CMK (cell line): ENCODE measurements at places on chromosomes 1 and 21.

- DNase-seq = no peak
Measured at GRCh38 chr1:76876655-76877395, 9.5 kb downstream of the ST6GALNAC5 start.

DNA sequence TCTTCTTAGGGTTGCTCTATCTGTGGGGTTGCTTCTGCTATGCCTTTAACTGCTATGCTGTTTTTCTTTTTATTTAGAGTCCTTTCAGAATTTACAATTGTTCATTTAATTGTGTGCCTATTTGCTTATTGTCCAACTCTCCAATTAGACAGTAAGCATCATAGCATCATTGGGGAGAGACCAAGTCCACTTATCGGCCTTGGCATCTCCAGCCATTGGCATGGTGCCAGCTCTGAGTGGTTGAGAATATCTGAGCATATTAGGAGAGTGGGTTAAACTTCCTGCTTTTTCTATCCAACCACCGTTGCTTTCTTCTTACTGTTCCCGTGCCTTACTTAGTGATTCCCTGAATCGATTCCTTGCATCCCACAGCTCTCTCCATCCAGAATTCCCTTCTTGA is 535.0 kb downstream of the AJAP1 start:
- no peak for DNase-seq

DNA sequence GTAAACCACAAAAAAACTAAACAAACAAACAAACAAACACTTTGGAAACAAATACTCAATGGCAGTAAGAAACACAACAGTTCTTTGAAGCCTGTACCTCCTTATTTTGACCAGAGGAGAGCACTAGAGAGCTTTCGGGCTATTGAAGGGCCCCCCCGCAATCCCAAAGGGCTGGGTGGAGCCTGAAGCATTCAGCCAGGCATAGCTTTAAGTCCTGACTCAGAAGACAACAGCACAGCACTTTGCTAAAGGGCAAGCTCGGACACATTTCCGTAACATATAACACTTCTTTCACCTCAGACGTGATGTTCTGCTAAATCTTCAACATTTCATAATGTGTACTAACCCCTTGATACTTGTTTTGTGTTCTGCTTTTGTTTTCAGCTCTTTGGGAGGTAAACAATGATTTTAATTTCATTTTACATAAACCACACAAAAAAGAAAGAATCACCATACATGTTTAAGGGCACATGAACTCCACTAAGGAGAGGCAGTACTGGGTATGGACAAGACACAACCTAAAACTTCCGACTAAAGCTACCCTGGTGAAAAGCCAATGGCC is 9.7 kb upstream of the SHCBP1L start:
- peak; percentile 40 for DNase-seq

DNA sequence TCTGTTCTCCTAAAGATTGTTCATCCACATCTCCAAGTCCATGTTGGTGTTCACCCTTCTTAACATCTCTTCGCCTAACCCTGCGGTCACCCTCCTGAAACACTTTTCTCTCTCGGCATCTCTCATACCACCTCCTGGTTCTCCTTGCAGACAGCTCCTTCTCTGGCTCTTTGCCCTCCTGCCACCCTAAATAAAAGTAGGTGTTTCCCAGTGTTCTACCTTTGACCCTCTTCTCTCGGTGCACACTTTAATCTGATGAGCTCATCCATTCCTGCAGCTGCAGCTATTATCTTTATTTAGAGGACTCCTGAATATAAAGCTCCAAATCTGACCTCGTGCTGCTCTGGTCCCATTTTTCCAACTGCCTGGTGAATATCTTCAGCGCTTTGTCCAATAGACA is 126.9 kb downstream of the TMEM53 start:
- DNase-seq = no peak

DNA sequence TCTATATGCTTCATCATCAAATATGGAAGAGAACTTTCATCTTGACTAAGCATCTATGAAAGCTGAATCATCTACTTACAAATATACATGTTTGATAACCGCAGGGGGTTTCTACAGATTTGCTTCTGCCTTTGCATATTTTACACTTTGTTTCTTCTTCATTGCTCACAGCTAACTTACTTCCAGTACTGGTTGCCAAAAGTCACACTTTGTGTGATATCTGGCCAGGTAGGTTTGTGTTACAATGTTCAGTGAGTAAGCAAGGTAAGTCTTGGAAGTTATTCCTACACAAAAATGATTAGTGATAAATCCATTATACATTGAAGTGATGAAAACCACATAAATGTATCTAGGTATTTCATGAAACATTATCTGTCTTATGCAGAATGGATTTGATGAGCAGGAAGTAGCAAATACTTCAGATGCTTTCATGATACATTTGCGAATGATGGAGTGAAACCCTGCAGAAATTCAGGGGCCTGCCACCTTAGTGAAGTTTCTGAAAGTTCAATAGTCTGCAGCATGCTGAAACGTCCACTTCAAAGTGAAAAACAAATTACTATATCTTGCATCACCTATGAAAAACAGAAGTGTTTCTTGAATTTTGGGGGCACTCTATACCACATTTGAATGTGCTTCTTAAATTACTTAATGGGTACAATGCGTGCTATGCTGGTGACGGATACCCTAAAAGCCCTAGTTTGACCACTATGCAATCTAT is 187.3 kb downstream of the ATP6V1G3 start:
- no peak for DNase-seq

GRCh38 chr1:50333595-50333974 is 89.7 kb downstream of the DMRTA2 start:
- no peak for DNase-seq

GRCh38 chr1:150387200-150387599 is 23.3 kb downstream of the RPRD2 start:
- DNase-seq = no peak

GRCh38 chr1:18948048-18948912 is 8.2 kb downstream of the IFFO2 start:
- DNase-seq = no peak
